ENCODE measurements at places on chromosomes 3 and 15.
A peak's percentile ranks its signal among the peaks of the same experiment; 100 is the strongest.

GRCh38 chr3:172287937-172288477 is 160.2 kb downstream of the GHSR start:
- no peak for DNase-seq

- DNase-seq: no peak
These were observed 95.4 kb downstream of the FRMD5 start for GRCh38 chr15:44099671-44100070.

DNA sequence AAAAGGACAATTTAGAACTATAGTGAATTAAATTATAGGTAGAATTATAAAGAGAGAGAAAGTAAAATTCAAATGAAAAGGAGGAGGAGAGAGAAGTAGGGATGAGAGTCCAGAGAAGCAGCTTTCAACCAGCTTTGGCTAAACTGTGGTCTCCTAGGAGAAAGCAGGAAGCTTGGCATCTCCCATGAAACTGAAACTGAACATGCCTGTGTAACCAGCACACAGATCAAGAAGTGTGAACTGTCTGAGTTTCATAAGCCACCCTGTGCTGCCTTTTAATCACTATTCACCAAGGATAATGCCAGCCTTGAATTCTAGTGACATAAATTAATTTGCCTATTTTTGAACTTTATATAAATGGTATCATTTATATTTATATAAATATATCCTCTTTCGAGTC is 128.5 kb downstream of the MYRIP start:
- DNase-seq: no peak

DNA sequence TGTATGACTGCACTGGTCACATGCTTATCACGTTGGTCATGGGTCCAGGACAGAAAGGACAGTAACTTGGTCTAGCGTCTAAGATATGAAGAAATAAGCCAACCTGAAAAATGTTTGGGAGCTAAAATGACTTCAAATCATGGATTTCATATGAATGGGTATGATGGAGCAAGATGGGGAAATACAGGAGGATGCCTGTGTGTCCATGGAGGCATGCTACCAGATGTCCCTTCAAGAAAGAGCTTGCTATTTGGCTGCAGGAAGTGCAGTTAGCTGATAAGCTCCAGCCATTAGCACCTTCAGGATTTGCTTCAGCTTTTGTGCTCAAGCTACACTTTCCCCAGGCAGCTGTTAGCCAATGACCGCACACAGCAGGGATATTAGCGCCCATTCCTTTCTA is 164.6 kb upstream of the THBS1 start:
- no peak for DNase-seq

GRCh38 chr15:42604894-42605744 is 29.7 kb downstream of the STARD9 start:
- no peak for DNase-seq

GRCh38 chr3:105801397-105801796 is 67.4 kb downstream of the CBLB start:
- no peak for DNase-seq

DNA sequence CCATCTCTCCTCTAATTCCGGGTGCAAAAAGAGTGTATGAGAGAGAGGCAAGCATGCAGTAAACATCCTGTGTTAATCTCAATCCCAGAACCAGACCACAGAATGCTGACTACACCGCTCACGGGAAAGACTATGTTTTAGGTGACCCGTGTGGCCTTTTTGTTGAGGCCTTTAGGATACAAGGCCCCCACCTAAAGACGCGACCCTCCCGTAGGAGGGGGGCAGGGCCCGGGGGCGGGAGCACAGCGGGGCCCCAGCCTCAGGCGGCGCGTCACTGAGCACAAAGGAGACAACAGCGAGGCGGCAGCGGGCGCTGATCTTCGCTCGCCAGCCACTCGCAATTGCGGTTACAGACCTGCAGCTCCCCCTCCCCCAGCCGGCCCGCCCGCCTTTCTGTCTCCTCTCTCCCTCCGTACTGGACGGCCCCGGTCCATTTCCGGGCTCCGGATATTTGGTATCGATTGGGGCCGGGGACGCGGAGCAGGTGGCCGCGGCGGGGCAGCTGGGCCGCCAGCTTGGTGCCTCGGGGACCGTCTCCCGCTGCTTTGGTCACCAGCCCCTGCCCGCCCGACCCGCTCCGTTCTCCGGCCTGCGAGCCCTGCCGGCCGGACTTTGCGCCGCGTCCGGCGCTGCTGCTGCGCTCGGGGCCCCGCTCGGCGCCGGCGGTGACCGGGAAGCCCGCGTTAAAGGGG is at the start of gene CCDC50:
CCDC50 (plus strand) TSS at position 433 of the 692 bp plus-strand sequence. CDS start 281 bp downstream, outside the sequence.
- DNase-seq: peak; percentile 27

DNA sequence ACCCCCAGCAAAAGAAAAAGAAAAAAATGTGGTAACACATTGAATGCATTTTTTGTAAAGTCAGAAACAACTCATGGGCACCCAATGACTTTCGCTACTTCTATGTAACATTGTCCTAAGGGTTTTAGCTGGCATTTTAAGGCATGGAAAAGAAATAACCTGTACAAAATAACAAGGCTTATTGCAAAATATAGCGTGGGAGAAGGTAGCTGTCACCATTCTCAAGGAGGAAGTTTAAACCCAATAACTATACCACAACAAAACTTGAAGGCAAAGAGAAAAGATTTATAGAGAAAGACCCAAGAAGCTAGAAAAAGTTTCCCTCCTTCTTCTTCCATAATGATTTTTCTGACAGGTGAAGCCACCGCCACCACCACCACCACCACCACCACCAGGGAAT is 55.7 kb upstream of the ACP3 start:
- no peak for DNase-seq

- DNase-seq: no peak
These were observed 125.3 kb upstream of the BNIP2 start for GRCh38 chr15:59814409-59814808.

GRCh38 chr15:85832394-85832793 is 37.7 kb upstream of the KLHL25 start:
- no peak for DNase-seq

GRCh38 chr3:133492159-133492741 is 81.2 kb upstream of the CDV3 start:
- no peak for DNase-seq

- no peak for DNase-seq
These were observed 248.5 kb downstream of the TIGIT start for GRCh38 chr3:114542359-114542758.

DNA sequence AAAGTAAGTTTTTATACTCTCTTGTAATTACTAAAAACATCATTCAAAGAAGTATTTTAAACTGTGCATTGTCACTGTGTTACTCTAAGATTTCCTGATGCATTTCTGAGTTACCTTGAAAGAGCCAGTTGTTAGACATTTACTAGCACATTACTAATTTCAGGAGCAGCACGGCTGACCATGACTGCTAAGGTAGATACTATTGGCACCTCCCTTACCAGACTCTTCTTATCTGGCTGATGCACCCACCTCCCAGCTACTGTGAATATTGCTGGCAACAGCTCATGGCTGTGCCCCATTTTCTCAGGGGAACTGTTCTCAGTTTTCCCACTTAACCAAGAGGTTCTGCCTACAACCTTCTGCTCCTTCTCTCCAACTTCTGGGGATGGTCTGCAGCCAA is 29.4 kb downstream of the COL6A5 start:
- DNase-seq: no peak

- DNase-seq: no peak
These were observed 3.8 kb upstream of the GABRR3 start for GRCh38 chr3:98038876-98039275.

DNA sequence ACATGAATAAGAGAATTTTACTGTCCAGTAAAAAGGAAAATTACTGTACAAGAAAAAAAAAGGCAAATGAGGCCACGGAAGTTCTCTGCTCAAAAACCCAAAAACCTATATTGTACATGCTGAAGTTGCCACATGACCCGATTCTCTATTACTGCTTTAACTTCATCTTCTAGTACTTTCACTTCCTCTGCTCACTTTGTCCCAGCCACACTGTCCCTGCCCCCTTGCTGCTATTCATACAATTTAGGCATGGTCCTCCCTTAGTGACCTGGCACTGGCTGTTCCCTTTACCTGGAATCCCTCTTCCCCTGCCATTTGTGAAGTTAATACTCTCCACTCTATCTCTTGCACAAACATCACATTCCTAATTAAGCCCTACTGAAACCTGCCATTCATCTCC is 457.4 kb downstream of the MAGI1 start:
- no peak for DNase-seq

- DNase-seq: no peak
These were observed 8.2 kb upstream of the ZNF280D start for GRCh38 chr15:56741541-56741940.

GRCh38 chr15:45230245-45230965 is 21.6 kb upstream of the SLC28A2 start:
- no peak for DNase-seq

DNA sequence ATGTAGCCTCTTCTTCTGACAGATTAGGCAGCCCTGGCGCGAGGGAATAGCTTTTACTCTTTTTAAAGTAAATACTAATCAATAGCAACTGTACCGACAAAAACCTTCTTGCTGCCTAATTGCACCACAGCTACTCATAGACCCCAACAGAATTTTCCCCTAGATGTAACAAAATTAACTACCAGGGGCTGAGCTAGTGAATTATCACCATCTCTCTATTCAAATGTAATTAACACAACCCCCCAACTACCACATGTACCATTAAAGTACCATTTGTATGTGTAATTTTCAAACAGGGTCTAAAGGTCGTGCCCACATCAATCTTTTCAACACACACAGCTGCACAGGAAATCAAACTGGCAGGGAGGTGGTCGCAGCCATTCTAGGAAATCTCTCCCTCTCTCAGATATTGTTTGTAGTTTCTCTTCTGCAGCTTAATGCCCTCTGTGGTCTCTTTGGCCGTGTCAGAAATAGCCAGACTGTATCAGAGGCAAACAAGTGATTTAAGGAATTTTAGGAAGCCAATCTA is 322.9 kb downstream of the RORA start:
- no peak for DNase-seq

DNA sequence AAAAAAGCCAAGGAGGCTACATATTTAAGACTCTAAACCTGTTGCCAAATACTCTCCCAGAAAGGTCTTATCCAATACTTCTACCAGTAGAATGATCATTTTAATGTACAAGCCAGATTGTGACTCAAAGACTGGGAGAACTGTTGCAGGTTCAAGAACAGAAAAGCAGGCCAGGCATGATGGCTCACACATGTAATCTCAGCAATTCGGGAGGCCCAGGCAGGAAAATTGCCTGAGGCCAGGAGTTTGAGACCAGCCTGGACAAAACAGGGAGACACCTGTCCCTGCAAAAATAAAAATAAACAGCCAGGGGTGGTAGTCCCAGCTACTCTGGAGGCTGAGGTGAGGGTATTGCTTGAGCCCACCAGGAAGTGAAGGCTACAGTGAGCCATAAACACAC is 17.8 kb upstream of the THUMPD3 start:
- DNase-seq: no peak

GRCh38 chr15:60531801-60532200 is 52.9 kb upstream of the ICE2 start:
- no peak for DNase-seq

DNA sequence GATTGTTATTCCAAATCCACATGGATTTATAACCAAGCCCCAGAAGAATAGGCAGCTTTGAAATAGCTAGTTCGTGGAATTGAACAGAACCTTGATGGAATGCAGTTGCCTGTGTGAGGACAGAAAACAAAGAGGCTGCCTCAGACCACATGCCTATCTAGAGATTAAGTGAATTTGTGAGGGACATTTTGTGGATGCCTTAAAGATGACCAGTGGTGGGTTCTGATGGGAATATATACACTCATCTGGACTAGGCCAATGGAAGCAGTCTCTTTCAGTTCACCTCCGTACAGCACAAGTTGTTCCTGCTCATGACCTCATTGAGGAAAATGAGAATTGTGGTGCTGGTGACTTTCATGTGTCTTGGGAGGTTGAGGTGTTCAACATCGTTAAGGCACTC is 63.2 kb upstream of the PYDC2 start:
- DNase-seq: no peak

DNA sequence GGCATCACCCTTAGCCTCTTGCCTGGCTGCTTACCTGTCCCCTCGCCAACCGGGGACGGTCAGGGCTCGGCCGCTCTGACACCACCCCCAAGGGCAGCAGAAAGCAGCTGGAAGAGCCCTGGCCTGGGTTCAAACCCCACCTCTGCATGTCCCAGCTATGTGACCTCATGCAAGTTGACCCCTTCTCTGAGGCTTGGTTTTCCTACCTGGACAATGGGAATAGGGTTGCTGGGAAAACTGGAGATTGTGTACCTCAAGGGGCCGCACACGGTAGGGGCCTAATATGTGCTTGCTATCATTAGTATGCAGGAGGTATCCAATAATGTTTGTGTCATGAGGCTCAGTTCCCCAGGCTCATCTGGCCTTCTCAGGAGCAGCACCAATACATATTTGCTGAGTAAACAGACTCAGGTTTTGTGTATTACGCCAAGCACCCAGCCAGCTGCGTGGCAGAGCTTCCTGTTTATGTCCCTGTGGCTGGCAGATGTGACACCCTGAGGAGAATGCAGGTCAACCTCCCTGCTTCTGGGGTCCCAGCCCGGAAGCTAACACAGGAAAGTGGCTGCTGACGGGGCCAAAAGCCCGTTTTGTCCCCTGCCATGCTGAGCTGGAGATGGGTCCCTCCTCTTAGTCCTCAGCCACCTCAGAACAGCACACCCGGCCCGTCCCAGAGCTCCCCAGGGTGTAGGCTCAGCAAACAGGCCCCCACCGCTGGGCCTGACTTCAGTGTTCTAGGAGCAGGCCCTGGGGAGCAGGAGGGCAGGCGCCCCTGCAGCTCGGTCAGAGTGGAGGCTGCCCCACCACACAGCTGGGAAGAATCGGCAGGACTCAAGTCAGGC is 29.7 kb downstream of the PLXND1 start:
- DNase-seq: no peak

GRCh38 chr15:25397100-25397499 is 41.7 kb downstream of the UBE3A start:
- no peak for DNase-seq

DNA sequence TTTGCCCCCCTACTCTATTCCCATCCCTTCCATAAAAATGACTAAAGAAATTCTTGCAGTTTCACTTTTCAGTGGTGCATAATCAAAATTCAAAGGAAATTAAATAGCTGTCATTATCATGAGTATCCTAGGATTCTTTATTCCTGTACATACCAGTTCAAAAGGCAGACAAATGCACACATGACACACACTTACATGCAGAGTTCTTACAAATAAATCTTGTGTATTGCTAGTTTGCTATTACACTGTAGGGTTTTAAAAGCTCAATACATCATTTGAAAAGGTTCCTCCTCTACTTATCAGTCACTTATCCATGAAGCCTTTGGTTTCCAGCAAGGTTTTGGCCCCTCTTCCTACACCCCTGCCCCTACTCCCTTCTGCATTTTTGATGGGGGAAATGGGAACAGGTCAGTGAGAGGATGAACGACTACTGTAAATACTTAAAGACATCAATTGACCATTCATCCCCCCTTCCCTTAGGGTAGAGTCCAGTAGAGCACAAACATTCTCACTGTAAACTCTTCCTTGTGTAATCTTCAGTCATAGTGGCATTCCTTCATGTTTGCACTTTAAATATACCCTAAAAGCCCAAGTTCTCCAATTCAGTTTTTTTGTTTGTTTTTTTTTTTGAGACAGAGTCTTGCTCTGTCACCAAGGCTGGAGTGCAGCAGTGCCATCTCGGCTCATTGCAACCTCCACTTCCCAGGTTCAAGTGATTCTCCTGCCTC is 92.6 kb downstream of the SUCLG2 start:
- DNase-seq: no peak

- DNase-seq: no peak
These were observed 15.6 kb downstream of the CLDN1 start for GRCh38 chr3:190306513-190307163.

Measured in NCI-H1048 (cell line).